Endodermal cell (in vitro differentiated cells): ENCODE measurements at places on chromosomes 7 and 10. TPM values are rescaled to one million over a fixed set of nuclear protein-coding genes. Genes with fewer than 3 reads are reported as not detected.

Gene CYP2C8
- 1.5 to 3.1 TPM (median 2.7 TPM) in 3 replicates for total RNA-seq

DNA sequence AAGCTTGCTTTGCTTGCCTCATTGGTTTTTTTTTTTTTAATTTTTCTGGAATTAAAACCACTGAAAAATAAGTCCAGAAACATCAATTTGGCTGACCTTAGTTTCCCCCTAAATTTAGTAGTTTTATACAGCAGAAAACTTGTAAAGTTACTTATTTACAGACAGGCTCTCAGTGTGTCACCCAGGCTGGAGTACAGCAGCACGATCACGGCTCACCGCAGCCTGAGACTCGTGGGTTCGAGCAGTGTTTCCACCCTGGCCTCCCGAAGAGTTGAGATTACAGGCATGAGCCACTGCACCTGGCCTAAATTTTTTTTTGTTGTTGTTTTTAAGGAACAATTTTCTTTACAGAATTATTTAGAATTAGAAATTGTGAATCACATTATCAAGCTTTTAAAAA is 250.5 kb downstream of the SDK1 start:
- H3K36me3 ChIP-seq, result no peaks in the 10 kb centered on the region
- no peak for DNase-seq
- H3K27me3 ChIP-seq, result no peaks in the 10 kb centered on the region
- no peak overlapping the region for H3K27ac ChIP-seq
- H3K4me1 ChIP-seq, result no peaks in the 10 kb centered on the region

DNA sequence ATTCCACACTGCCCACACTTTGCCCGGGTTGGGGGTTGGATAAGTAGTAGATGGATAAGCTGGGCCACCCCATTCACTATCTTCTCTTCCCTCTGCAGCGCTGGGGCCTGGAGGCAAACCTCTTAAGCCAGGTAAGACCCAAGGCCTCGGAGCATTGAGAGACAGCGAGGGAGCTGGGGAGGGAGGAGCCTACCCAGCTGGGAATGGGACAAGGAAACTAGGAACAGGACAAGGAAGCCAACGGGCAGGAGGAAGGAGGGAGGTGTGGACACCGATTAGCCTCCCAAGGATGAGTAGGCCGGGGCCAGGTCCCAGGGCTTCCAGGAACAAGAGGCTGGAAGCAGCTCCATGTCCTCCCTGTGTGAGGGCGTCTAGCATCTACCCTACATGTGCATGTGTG is 9.6 kb downstream of the ELN start:
- no peaks in the 10 kb centered on the region for H3K4me1 ChIP-seq
- no peak overlapping the region for H3K4me3 ChIP-seq
- DNase-seq, result no peak
- H3K27me3 ChIP-seq, result no peaks in the 10 kb centered on the region
- no peak overlapping the region for H3K27ac ChIP-seq

DNA sequence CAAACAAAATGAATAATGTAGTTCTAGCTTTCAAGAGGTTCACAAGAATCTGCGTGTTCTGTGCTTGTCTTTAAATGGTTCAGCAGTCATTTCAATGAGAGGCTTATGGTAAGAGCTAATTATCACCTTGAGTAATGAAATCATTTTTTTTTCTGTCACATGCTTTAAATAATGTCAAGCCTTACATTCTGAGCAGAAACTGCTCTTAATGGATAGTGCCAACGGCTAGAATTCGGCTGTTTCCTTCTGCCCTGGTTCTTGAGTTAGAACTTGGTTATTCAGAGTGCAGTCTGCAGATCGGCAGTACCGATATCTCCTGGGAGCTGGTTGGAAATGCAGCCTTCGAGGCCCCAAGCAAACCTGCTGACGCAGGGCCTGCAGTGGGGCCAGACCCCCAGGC is 316.2 kb downstream of the CAMK1D start:
- H3K27me3 ChIP-seq, result no peaks in the 10 kb centered on the region
- no peaks in the 10 kb centered on the region for H3K4me1 ChIP-seq
- H3K27ac ChIP-seq, result no peak overlapping the region
- no peak overlapping the region for H3K4me3 ChIP-seq

GRCh38 chr7:128217030-128217805 is 23.9 kb upstream of the LEP start:
- H3K27ac ChIP-seq, result no peak overlapping the region
- H3K4me3 ChIP-seq, result no peak overlapping the region
- H3K27me3 ChIP-seq, result peaks cover 11% of the 10 kb centered on the region

- DNase-seq, result no peak
- H3K4me1 ChIP-seq, result no peaks in the 10 kb centered on the region
- no peak overlapping the region for H3K27ac ChIP-seq
- H3K27me3 ChIP-seq, result no peaks in the 10 kb centered on the region
- no peak overlapping the region for H3K4me3 ChIP-seq
Observed at GRCh38 chr7:27685209-27685608, 22.5 kb upstream of the HIBADH start.

DNA sequence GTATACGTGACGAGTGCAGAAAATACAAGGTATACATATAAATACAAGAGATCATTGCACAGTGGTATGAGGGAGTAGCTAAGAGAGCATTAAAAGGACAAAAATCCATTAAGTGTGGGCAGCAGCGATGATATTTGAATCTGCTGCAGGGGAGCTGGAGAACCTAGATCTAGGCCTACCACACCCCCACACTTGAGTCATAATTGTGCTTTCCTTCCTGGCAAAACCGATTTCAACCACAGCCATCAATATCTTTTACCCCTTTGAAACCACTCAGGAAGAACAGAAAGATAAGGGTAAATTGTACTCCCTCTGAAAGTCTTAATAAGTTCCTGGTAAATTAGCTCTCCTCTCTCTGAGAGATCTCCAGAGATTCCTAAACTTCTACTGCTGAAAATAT is 345.0 kb downstream of the SORCS1 start:
- no peaks in the 10 kb centered on the region for H3K4me1 ChIP-seq
- H3K27me3 ChIP-seq, result no peaks in the 10 kb centered on the region
- H3K4me3 ChIP-seq, result no peak overlapping the region
- H3K27ac ChIP-seq, result no peak overlapping the region
- no peak for DNase-seq
- peaks cover 7% of the 10 kb centered on the region for H3K36me3 ChIP-seq

Gene HSPA12A
- 9.7 to 16.9 TPM (median 15.4 TPM) in 3 replicates for total RNA-seq

DNA sequence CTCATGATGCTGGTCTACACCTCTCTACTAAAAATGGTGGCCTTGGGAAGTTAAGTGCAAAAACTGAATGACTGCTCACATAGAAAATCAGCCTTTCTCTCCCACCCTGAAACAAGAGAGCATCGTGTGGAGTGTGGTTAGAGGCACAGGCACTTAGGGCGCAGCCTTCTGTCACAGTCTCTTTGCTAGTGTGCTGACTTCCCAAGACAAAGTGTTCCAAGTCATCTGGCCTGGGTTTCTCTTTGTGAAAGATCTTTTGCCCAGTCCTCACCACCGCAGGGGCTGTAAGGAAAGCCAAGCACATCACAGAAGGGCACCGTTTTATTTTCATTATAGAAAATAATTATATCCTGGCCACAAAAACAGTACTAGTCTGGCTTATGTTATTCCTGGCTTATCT is 12.5 kb downstream of the STN1 start:
- no peaks in the 10 kb centered on the region for H3K27me3 ChIP-seq
- no peak overlapping the region for H3K4me3 ChIP-seq
- H3K4me1 ChIP-seq, result no peaks in the 10 kb centered on the region
- H3K36me3 ChIP-seq, result peaks cover 8% of the 10 kb centered on the region
- H3K27ac ChIP-seq, result no peak overlapping the region

DNA sequence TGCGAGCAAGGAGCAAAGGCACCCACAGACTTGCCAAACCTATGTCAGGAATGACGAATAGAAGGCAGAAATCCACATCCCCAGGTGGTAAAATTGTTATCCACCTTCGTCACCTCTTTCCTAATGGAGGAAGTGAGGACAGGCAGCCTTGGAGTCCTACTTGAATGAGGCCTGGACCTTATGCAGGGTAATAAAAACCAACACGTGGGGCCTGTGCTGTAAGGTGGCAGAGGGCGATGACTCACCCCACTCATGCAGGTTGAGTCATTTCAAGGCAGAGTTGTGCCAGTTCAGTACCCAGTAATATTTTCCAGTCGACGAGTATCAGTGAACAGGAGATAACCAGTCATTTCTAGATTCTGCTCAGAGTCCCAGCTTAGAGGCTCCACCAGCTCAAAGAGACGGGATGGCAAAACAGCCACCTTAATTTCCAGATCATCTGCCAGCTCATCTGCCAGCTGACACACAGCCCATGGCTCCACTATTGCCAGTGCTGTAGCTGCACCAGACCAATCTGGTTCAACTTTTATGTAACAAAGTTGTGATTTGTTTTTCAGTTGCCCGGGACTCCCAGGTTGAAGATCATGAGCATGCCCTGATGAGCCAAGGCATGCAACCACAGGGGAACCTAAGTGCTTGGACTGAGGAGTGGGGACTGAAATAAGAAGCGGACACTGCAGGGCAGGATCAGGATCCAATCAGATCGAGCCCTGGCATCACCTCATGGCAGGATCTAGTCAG is 176.2 kb upstream of the ITGB1 start:
- H3K27me3 ChIP-seq, result no peaks in the 10 kb centered on the region
- H3K4me3 ChIP-seq, result no peak overlapping the region
- H3K27ac ChIP-seq, result no peak overlapping the region
- no peaks in the 10 kb centered on the region for H3K36me3 ChIP-seq
- no peaks in the 10 kb centered on the region for H3K4me1 ChIP-seq

Gene CHN2
- total RNA-seq, result 3.3 to 14.9 TPM (median 14.0 TPM) in 3 replicates

Gene WDFY4
- not detected in 3 replicates for total RNA-seq

GRCh38 chr7:151940048-151940811 is 16.0 kb upstream of the GALNTL5 start:
- H3K27ac ChIP-seq, result no peak overlapping the region
- no peak overlapping the region for H3K4me3 ChIP-seq
- DNase-seq, result no peak
- no peaks in the 10 kb centered on the region for H3K36me3 ChIP-seq

GRCh38 chr10:97182288-97182990 is 3.3 kb downstream of the SLIT1 start:
- DNase-seq, result no peak
- no peaks in the 10 kb centered on the region for H3K36me3 ChIP-seq
- H3K4me1 ChIP-seq, result no peaks in the 10 kb centered on the region

DNA sequence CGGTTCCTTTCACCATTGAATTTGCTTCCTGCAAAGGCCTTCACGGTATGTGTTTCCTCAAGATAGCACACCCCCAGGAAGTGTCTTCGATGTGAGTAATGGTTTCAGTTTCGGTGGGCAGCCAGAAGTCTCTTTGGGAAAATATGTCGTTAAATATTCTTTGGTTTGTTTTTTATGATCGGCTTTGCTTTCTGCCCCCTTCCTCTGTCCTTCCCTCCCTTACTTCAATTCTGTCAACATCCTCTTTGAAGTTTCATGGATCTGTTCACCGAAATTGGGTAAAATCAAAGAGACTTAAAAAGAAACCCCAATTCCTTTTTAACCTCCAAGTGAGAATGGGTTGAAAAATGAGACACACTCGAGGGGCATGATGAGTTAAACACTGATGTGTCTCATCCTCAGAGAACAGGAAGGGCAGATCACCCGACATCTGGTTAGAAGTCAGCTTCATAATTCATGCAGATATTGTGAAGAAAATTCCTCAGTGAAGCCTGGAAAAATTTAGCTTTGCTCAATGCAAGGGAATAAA is 170.8 kb upstream of the HABP2 start:
- no peak for DNase-seq
- peaks cover 2% of the 10 kb centered on the region for H3K4me1 ChIP-seq
- H3K36me3 ChIP-seq, result no peaks in the 10 kb centered on the region
- no peak overlapping the region for H3K27ac ChIP-seq

Gene ZMIZ2
- 82.5 and 98.2 TPM in 2 replicates for total RNA-seq

GRCh38 chr7:1457059-1457948 is 2.0 kb downstream of the MICALL2 start:
- no peak overlapping the region for H3K4me3 ChIP-seq
- H3K4me1 ChIP-seq, result no peaks in the 10 kb centered on the region
- DNase-seq, result no peak

Gene DDIT4
- 26.3 and 30.2 TPM in 2 replicates for total RNA-seq

Gene FAM25A
- total RNA-seq, result not detected in 2 replicates

DNA sequence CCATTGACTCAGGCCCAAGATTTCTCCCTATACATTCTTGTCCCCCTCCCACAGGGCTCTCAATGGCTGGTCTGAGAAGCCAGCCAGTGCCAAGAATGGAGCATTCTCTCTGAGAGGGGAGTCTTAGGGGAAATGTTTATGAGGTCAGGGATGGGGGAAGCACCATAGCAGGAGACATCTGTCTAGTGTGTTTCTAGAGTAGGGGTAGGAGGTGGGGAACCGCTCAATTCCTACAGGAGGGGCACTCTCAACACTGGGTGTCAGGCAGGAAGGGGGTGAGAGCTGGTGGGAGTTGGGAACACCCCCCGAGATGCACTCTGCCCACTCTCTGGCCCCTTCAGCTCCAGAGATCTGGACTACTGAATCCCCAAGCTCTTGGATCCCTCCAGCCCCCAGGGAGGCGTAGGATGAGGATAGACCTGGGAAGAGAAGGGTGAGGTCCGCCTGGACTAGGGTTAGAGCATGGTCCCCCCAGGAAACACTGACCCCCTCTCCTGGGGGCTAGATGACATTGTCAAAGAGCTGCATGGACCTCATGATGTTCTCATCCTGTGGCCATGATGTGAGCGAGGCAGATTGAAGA is 8.7 kb upstream of the OGA start:
- no peak overlapping the region for H3K4me3 ChIP-seq
- H3K27ac ChIP-seq, result no peak overlapping the region
- no peaks in the 10 kb centered on the region for H3K36me3 ChIP-seq

- H3K4me3 ChIP-seq, result no peak overlapping the region
- DNase-seq, result peak; percentile 64
- H3K36me3 ChIP-seq, result peaks cover 20% of the 10 kb centered on the region
- peaks cover 7% of the 10 kb centered on the region for H3K4me1 ChIP-seq
- H3K27ac ChIP-seq, result no peak overlapping the region
- no peaks in the 10 kb centered on the region for H3K27me3 ChIP-seq
Observed at GRCh38 chr10:122140461-122140902, 130.6 kb upstream of the BTBD16 start.

GRCh38 chr10:118106426-118106825 is 59.7 kb upstream of the RAB11FIP2 start:
- H3K36me3 ChIP-seq, result no peaks in the 10 kb centered on the region
- H3K27me3 ChIP-seq, result peaks cover 7% of the 10 kb centered on the region

DNA sequence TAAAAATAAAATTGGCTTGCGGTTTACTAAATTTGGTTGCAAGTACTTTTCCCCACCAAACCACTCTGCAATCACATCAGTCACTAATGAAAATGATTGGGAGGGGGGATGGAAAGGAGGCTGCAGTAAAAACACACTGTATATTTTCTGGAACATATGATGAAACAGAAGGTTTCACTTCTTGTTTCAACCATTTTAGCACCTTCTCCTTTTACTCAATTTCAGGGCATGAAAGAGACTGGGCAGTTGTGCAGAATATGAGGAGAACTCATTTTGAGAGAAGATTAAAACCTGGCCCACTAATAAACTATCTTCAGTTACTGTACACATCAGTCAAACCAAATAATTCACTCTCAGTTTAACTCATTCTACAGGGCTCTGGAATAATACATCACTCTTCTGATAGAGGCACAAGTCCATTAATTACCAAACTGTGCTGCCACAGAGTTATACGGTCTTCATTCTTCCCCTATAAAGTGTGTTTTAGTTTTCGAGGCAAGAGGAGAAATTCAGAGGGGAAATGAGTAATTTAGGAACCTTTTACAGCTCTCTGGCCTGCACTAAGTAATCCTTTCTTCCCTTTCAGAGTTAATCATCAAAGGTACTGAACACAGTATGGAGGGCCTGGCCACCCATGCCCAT is 25.5 kb downstream of the JAZF1 start:
- H3K27me3 ChIP-seq, result no peaks in the 10 kb centered on the region
- H3K4me1 ChIP-seq, result peaks cover 8% of the 10 kb centered on the region
- H3K36me3 ChIP-seq, result no peaks in the 10 kb centered on the region
- DNase-seq, result no peak
- no peak overlapping the region for H3K27ac ChIP-seq
- no peak overlapping the region for H3K4me3 ChIP-seq

GRCh38 chr7:638256-639011 is 88.1 kb upstream of the DNAAF5 start:
- no peaks in the 10 kb centered on the region for H3K36me3 ChIP-seq
- H3K4me1 ChIP-seq, result no peaks in the 10 kb centered on the region
- no peak overlapping the region for H3K4me3 ChIP-seq
- no peak overlapping the region for H3K27ac ChIP-seq
